ENCODE measurements at places on chromosomes 1 and 21. TPM values are rescaled to one million over a fixed set of nuclear protein-coding genes. Genes with fewer than 3 reads are reported as not detected.

- no peak for ATAC-seq
Observed at GRCh38 chr21:37916310-37917051, at the start of gene KCNJ6. KCNJ6 (minus strand) TSS chr21:37916457; CDS start chr21:37840682, 75,775 bp downstream.

DNA sequence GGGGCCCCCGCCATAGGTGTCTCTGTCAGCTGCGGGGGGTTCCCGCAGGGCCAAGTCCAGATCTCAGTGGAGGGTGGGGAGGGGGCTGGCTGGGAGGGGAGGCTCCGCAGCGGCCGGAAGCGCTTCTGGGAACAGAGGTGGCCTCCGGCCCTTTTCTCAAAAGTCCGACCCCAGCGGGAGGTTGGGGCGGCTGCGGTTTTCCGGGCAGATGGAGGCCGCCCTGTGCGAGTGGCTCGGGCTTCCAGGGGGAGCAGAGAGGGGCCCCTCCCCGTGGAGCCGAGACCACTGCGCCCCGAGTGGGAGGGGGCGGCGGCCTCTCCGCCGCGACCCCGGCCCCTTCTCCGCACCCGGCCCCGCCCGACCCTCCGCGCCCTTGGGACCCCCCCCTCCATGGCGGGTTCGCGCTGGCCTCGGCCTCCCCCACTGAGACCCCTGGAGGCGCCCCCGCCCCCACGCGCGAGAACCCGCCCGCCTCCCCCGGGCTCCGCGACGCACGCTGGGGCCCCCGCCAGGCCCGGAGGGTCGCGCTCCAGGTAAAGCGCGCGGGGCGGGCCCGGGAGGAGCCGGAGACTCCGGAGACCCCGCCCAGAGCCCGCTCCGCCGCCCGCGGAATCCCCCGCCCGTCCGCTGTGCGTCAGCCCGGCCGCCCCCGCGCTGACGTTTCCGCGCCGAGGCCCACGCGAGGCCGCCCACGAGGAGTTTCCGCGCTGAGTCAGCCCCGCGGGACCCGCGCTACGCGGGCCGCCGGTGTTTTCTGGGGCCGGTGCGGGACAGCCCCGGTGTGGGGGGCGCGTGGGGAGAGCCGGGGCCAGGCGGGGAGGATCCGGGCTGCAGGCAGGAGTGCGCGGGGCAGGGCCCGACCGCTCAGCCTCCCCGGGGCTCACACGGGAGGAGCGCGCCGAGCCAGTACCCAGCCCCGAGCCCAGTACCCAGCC lies 5.2 kb downstream of the TNFRSF18 start:
- ATAC-seq, result peak; percentile 47

DNA sequence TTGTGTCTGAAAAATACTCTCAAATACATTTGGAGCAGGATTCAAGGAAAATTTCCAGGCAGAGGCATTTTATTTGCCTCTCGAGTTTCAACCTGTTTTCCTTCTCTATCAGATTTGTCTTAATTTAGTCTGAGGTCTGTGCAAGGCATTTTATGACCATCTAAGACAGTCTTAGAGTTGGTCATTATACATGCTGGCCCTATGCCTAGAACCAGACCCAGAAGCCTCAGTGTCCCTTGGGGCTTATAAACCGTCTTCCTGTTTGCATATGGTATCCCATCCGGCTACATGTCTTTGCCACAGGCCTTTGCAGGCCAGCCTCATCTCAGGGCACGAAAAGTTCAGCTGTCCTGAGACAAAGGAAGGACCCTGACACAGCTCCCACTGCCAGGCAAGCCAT lies 346.1 kb downstream of the SIPA1L2 start:
- no peak for ATAC-seq

DNA sequence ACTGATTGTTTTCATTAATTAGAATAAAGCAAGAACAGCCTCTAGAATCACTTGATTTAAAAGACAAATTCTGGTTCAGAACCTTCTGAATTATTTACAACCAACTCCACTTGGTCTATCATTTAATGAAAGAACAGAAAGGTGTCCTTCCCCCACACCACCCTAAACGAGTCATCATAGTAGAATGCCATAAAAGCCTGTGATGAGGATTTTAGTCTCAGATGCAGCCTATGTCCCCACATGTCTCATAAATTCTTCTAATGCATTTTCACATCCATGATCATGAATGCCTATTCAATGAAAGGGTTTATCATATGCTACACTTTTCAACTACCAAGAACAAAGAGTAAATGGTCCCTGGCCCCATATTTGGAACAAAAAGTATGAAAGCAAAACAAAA lies 508.1 kb downstream of the DPYD start:
- no peak for ATAC-seq

DNA sequence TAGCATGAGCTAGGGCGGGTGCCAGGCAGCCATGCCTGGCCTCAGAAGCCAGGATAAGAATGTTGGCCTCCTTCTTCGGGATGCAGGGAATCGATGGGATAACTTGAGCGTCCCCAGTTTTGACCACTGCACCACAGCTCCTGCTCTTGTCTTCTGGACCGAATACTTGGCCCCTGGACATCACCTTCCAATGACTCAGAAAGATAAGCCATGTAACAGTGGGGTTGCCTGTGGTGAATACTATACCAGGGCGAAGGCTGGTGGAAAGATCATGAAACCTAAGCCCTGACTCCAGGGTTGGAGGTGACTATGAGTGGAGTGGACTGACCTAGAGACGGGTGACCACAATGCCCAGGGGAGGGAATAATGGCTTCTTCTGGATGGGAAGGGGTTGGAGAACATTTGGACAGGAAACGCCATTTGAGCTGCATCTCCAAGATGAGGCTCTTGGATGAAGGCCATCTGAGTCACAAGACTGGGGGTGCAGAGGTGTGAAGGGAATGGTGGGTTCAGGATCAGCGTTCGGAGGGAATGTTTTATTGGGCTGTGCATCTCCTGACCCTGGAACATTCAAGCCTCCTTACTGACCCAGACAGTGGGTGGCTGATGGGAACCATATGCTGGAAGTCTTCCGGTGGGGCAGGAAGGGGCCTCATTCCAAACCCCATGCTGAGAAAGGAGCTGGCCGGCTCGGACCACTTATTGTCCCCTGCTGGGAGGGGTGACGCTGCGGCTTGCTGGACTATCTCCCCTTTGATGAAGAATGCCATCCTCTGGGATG lies 18.5 kb upstream of the KCNE2 start:
- ATAC-seq, result peak; percentile 5

Gene G0S2
- total RNA-seq, result 95.2 TPM
